Substantia nigra (tissue), 51 donors: ENCODE measurements at places on chromosomes 1 and 21.

DNA sequence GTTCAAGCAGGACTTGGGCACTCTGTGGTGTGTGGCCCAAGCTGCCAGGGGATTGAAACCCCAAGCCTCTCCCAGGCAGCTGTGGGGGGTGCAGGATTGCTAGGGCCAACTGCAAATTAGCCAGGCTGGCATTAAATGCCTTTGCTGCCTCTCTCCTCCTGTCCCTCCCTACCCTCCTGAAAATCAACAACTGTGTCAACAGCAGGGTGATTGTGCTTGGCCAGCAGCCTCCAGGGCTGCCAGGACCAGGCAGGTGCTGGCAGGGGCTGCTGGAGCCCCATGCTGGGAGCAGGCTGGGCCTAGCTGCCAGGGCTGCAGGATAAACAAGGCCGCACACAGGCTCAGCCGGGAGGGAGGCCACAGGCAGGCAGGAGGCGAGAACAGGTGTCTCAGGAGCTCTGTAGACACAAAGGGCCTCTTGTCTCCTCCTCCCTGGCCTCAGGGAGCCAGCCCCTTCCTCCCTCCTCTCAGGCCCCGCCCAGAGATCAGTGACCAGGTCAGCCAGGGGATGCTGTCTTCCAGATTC, 11.4 kb downstream of the SOX13 start:
- peak; percentile 56 for DNase-seq

DNA sequence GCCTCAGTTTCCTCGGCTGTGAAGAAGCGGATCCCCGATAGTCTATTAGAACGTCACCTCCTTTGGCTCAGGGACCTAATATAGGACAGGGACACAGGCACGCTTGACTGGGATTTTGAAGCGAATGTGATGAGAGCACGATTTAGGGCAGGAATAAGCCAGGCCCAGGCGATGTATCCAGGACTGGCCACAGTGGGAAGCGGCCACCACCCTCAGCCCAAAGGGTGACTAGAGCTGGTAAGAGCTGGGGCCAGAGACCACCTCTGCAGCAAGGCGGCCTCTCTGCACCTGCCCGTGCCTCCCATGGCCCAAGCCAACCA, 100.0 kb upstream of the VAMP3 start:
- DNase-seq = no peak

DNA sequence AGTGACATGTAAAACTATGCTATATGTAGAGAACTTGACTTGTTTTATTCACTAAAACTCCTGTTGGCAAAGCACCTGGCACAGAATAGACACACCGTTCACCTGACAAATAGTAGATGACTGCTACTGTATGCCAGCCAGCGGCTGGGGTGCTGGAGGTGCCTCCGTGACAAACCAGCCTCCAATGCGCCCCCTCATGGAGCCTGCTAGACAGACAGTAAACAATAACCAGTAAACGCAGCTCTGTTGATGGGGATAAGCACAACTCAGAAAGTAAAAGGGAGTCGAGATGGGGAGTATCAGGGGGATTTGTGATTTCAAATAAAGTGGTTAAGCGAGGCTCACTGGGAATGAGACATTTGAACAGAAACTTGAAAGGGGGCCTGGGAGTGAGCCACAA, 107.2 kb downstream of the PRDM2 start:
- DNase-seq = peak; percentile 27

DNA sequence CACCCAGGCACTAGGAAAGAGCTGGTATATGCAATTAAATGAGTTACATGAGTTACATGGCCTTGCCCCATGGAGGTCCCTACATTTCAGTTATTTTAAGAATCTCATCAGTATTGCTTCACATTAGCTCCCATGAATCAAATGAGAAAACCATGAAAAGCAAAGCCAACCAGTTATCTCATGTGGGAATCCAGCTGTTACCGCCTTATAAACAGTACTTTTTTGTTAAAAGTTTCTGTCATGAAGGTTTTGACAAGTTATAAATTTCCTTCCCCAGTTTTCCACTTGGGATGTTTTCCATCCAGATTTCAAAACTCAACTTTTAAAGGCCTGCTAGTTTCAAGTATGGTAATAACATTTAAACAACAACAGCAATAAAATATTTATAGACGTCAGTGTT, 544.8 kb downstream of the NUF2 start:
- DNase-seq = no peak

DNA sequence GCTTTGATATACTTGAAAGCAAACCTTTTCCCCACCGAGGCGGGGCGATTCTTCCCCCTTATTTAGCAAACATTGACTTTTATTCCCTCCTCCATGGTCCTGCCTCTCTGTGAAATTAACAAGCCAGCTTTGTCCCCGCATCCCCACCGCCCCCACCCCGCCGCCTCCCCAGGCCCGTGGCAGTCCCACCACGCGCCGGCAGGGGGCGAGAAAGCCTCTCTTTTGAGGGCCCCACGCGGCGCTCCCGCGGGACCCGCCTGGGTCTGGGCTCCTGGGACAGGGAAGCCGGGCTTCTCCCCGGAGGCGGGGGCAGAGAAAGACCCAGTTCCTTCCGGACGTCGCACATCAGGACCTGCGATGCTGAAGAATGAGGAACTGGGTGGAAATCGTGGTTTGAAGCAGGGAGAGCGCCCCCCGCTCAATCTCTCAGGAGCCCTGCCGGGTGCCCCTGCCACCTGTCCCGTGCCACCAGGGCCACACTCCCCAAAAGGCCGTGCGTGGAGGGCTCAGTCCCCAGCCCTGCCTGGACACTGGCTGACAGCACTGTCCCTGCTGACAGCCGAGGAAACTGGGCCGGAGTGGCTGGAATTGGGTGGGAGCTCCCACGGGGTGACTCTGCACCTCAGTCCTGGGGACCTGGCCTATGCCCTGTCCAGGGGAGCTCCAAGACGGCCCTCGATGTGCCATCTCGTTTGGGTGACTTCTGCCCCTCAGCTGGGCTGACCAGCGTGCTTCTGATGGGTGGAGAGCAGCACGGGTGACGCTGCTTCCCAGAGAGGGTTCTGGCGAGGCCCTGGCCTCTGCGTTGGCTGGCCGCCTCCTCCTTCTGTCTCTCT, 8.6 kb upstream of the ACTRT2 start:
- DNase-seq = peak; percentile 87

DNA sequence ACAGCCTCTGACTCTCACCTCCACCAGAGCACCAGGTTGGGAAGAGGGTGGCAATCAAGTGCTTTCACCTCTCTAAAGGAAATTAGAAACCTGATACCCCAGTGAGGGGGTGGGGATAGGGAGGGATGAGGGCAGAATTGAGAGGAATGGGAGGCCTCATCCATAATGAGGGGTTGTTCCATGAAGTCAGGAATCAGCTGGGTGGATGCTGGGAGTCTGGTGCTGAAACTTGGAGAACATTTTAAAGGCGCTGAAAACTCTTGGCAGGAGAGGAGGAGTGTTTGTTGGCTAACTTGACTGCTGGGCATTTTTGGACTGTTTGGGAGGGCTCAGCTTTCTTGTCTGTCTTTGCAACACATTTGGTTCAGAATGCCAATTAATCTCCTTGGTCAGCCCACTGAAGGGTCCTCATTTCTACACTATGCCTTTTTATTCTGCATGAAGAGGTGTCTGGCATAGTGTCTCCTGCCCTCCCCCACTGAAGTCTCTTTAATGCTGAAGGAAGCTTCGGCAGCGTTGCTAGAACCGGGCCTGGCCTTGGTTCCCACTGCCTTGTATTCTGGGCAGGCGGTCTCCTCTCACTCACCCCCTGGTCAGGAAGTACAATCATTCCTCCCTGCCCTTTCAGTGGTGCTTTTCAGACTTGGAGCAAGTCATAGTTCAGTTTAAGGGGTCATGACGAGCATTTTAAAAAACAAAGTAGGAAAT, 2.2 kb downstream of the PHGDH start:
- DNase-seq = peak; percentile 57

DNA sequence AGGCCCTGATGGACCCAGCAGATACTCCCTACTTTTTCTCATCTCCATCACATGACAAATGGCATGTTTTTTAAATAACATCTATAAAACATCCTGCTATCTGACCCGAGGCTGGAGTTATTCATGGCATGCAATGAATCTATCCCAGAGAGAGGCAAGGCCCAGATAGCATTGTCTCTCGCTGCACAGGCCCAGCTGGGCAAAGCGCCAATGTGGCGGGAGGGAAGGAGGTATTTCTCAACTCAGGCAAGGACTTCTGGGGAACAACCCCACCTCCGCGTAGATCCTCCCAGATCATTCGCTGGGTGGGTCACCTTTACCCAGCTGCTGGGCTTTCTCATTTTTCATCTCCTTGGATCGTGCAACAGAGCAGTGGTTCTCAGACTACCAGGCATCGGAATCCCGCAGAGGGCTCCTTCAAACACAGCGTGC, 59.8 kb downstream of the ERG start:
- DNase-seq = no peak

DNA sequence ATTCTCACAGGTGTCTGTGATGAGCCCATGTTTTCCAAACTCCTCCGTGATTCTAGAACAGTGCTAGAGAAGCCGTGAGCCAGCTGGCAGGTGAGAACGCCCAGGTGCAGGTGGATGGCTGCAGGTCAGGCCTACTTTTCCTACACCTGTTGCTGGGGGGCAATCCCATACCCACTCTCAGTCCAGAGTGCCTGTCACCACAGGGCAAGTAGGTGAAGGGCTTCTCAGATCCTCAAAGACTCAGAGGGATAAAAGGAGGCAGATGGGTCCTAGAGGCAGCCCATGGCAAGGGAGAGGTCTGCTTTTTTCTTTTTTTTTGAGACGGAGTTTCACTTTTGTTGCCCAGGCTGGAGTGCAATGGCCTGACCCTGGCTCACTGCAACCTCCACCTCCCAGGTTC, 50.7 kb upstream of the H6PD start:
- DNase-seq = no peak

DNA sequence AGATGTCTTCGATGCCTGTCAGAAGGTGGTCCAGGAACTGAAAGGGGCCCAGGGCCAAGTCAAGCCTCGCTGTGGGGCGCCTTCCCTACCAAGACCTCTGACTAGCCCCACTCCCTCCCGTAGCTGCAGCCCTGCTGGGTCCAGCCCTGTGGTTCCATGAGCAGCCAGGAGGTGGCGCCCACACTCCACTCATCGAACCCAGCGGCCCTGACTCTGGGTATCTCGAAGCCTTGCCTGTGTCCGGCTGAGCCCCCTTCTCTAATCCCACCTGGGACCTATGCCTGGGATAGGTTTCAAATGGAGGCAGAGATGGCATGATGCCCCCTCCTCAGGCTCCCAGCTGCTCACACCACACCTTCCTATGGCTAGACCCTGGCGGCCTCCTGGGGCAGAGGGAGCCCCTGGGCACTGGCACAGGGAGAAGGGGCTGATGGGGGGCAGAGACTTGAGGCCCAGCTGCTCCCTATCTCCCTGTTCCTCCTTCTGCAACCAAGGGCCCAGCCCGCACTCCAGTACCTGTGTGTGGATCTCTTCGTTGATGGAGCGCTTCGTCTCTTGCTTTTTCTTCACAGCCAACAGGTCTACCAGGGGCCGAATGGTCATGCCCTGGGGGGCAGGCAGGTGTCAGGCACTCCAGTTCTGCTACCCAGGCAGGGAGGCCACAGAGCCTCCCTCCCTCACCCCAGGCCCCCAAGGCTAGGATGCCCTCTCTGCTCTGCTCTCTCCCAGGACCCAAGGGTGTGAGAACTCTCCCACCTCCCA, 52.0 kb downstream of the SLC9A1 start:
- peak; percentile 61 for DNase-seq
